Activated naive CD8-positive, alpha-beta T cell treated with anti-CD3 and anti-CD28 coated beads, Interleukin-2, amount 10 ng/mL, durations not matched to agents 7 days and 5 days (primary cell): ENCODE measurements at places on chromosomes 4 and X. TPM values are rescaled to one million over a fixed set of nuclear protein-coding genes. Genes with fewer than 3 reads are reported as not detected.

DNA sequence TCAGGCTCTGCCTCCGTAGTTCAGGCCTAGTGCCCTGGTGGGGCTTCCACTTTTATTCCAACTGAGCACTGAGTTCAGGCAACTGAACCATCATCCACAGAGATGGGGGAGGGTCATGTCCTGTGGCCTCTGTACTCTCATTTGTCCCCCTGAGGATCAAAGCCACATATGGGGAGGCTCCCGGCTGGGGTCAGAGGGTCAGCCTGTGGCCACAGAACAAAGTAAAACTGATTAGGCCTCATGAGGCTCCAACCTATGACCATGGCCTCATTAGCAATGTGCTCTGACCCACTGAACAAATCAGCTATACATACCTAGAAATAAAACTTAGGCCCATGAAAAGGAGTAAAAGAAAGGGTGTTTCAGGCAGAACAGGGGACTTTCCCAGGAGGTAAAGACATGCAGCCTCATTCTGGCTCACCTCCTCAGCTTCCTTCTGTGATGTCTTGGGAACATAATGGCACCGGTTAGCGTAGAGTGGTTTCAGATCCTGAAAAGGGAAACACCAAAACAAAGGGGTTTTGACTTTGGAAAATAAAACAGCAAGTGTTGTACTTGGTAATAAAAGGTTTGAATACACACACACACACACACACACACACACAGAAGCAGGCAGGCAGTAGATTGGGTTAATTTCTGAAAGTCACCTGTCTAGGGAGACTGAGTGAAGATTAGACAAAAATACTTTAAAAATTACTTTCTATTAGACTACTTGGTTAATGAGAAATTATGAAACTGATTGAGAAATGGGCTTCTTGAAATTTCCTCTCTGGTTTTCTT is 24.3 kb downstream of the TMEM255A start:
- H3K4me3 ChIP-seq = no peak overlapping the region
- no peak for DNase-seq
- H3K27me3 ChIP-seq = no peaks in the 10 kb centered on the region

- DNase-seq = no peak
- H3K27ac ChIP-seq = no peak overlapping the region
- H3K27me3 ChIP-seq = peaks cover 39% of the 10 kb centered on the region
- no peak overlapping the region for H3K4me3 ChIP-seq
Measured at GRCh38 chr4:143346206-143346605, 9.5 kb downstream of the GAB1 start.

The HGFAC gene
- total RNA-seq = not detected

The IL21 gene
- total RNA-seq = not detected

The RBM47 gene
- total RNA-seq = 3.1 TPM
